ENCODE measurements at places on chromosomes 6 and 20.
A peak's percentile ranks its signal among the peaks of the same experiment; 100 is the strongest.

GRCh38 chr6:158014505-158015187 lies 33.0 kb downstream of the SYNJ2 start:
- no peak for DNase-seq

DNA sequence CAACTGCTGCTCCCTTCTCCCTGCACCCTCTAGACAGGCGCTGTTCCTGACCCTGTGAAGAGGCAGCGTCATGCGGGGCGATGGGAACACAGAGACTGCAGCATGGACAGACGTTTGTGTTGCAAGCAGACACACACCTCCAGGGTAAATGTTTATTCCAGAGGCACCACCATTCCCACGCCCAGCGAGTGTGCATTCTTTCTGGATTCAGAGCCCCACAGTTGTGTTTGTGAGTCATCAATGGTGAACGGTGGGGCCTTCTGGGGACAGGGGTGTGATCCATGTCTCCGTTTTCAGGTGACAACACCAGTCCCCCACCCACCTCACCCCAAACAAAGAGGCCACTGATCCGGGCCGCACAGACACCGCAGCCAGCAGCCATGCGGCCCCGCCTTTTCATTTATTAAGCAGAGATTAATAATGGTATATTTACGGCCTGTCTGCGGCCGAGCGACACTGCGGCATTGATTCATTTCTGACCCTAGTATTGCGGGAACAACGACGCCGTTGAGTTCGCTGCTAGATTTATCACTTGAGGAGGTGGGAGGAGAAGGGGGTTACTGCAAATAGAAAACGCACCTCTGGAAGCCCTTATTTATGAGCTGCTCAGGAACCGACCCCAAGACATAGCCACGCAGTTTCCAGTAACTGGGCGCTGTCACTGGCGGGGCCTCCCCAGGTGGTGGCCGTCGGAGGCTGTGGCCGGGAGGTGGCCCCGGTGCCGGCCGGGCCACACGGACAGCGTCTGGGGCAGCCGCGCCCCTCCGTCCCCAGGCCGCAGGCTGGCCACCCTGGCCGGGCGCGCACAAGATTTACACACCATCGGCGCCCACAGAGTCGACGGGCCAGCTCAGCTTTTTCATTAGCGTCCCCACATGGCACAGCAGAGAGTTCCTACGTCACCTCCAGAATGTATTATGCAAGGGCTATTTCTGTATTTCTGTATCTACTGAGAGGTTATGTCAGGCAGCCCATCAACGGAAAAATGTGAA lies 367.6 kb downstream of the THBS2 start:
- DNase-seq = no peak

GRCh38 chr6:144378437-144378836 lies 93.3 kb downstream of the UTRN start:
- DNase-seq = no peak

GRCh38 chr20:59014680-59015389 lies 4.4 kb upstream of the TUBB1 start:
- no peak for DNase-seq

DNA sequence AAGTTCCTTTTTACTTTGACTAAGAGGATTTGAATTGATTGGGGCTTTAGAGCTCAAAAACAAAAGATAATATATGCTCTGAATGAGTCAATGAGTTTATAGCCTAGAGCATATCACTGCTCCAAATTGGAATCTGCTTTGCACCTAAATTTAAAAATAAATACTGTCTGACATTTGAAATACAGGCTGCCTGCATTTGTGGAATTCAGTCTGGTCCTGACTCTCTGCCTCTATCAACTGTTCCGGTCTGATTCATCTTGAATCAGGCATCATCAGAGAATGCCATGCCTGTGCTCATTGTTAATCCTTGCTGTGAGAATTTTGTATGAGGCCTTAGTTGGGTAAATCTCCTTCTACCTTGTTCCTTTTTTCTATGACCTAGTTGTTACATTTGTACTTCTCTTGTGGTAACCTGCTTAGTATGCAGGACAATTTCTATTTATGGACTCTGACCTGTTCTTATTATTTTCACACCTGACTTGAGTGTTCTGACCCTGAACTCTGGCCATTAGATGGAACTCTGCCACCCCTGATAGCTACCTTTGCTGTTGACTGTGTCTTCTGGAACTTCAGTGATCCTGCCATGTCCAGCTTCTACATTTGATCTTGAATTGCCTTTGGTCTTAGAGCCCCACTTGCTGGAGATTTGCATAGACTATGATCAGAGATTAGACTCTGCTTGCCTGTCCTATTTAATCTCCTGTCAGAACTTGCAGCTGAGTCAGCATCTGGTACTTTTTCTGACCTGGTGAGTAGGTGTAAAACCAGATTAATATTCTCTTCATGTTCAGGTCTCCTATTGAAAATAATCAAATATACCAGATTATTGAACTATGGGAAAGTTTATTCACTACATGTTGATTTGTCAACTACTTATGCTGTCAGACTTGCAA lies 442.7 kb upstream of the HS3ST5 start:
- peak; percentile 59 for DNase-seq

- DNase-seq = no peak
Observed at GRCh38 chr6:168892031-168892430, 361.6 kb downstream of the THBS2 start.

DNA sequence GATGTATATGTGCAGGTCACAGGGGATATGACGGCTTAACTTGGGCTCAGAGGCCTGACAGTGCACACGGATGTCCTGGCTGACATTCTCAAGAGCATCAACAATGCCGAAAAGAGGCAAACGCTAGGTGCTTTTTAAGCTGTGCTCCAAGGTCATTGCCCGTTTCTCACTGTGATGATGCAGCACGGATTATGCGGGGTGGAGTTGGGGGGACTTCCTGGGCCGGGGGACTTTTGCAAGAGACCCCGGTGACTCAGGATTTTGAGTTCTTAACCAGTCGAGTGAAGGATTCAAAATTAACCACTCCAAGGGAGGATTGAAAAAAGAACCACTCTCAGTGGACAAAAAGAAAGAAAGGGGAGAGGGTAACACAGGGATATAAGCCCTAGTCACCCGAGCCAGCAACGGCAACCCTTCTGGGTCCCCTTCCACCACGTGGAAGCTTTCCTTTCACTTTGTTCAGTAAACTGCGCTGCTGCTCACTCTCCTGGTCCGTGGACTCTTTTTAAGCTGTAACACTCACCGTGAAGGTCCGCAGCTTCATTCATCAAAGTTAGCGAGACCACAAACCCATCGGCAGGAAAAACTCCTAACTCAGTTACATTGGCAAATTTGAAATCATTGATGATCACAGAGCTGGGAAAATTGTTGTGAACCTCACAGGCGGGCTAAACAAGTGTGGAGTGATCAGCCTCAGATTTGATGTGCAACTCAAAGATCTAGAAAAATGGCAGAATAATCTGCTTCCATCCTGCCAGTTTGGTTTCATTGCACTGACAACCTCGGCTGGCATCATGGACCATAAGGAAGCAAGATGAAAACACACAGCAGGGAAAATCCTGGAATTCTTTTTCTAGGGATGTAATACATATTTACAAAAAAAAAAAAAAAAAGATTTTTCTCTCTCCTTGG lies 199.3 kb downstream of the ARID1B start:
- DNase-seq = no peak

DNA sequence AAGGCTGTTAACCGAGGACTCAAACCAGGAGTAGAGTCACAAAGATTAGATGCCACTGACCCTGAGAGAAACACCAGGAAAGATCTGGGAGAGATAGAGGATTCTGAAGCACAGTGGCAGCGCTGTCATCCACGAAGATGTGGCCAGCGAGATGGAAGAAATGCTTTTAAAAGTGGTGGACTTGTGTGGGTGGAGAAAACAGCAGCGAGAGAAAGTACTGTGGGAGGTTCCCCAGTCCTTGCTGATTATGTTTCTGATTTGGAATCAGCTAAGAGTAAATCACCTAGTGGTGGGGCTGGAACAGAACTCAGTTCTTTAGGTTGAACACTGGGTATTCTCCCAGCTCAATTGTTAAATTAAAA lies 435 bp upstream of the ZNF322 start:
- DNase-seq = no peak

GRCh38 chr20:43736588-43737158 lies 9.9 kb upstream of the GTSF1L start:
- DNase-seq = no peak

Data from amniotic stem cell (primary cell).